HepG2 (cell line): ENCODE measurements at places on chromosomes 6 and 20. TPM values are rescaled to one million over a fixed set of nuclear protein-coding genes. Genes with fewer than 3 reads are reported as not detected.

The FABP7 gene
- polyA plus RNA-seq = not detected in 2 replicates

The PTPRK gene
- polyA plus RNA-seq = 40.0 and 43.6 TPM in 2 replicates

The POM121L2 gene
- polyA plus RNA-seq = 0.01 TPM in 1 of 2 replicates, not detected in the other

The CLPSL1 gene
- polyA plus RNA-seq = not detected in 2 replicates

The FOXC1 gene
- polyA plus RNA-seq = 0.37 and 0.44 TPM in 2 replicates

The ZNF165 gene
- 0.58 and 0.78 TPM in 2 replicates for polyA plus RNA-seq

The LGSN gene
- polyA plus RNA-seq = 0.51 and 0.63 TPM in 2 replicates

The ADAM33 gene
- not detected in 2 replicates for polyA plus RNA-seq

The ADIG gene
- polyA plus RNA-seq = 0.10 TPM in 1 of 2 replicates, not detected in the other

The PHACTR3 gene
- polyA plus RNA-seq = not detected in 2 replicates

The PPIL1 gene
- polyA plus RNA-seq = 59.0 and 74.2 TPM in 2 replicates

The RAB5IF gene
- 218 and 261 TPM in 2 replicates for polyA plus RNA-seq

The PTPRT gene
- under 0.01 TPM in 2 replicates for polyA plus RNA-seq

The GABRR1 gene
- polyA plus RNA-seq = not detected in 2 replicates

The PRKN gene
- 0.44 and 0.50 TPM in 2 replicates for polyA plus RNA-seq

The SLC22A7 gene
- polyA plus RNA-seq = 5.3 and 12.3 TPM in 2 replicates

The MYLK2 gene
- polyA plus RNA-seq = 0.04 TPM in 1 of 2 replicates, not detected in the other

The UNC93A gene
- 32.4 and 42.7 TPM in 2 replicates for polyA plus RNA-seq

The TRIM40 gene
- polyA plus RNA-seq = 0.58 and 0.88 TPM in 2 replicates

The MYO6 gene
- polyA plus RNA-seq = 7.5 and 9.5 TPM in 2 replicates

The WFDC11 gene
- polyA plus RNA-seq = not detected in 2 replicates

The SALL4 gene
- polyA plus RNA-seq = 1.5 and 1.8 TPM in 2 replicates

The CST7 gene
- not detected in 2 replicates for polyA plus RNA-seq

The FAM162B gene
- polyA plus RNA-seq = 0.17 TPM in 1 of 2 replicates, not detected in the other

The RBPJL gene
- polyA plus RNA-seq = not detected in 2 replicates

The SAMHD1 gene
- polyA plus RNA-seq = 13.2 and 16.9 TPM in 2 replicates

The EMILIN3 gene
- 0.25 and 0.27 TPM in 2 replicates for polyA plus RNA-seq

The SULF2 gene
- polyA plus RNA-seq = 7.2 and 9.3 TPM in 2 replicates

The MICB gene
- 12.8 and 15.4 TPM in 2 replicates for polyA plus RNA-seq

The SIRPB1 gene
- polyA plus RNA-seq = 0.41 and 0.46 TPM in 2 replicates

The KHDC1L gene
- not detected in 2 replicates for polyA plus RNA-seq

The RUNX2 gene
- not detected in 2 replicates for polyA plus RNA-seq

The CCN6 gene
- polyA plus RNA-seq = 0.10 TPM in 1 of 2 replicates, not detected in the other
